T-helper 1 cell (primary cell): ENCODE measurements at places on chromosomes 1 and 21.

DNA sequence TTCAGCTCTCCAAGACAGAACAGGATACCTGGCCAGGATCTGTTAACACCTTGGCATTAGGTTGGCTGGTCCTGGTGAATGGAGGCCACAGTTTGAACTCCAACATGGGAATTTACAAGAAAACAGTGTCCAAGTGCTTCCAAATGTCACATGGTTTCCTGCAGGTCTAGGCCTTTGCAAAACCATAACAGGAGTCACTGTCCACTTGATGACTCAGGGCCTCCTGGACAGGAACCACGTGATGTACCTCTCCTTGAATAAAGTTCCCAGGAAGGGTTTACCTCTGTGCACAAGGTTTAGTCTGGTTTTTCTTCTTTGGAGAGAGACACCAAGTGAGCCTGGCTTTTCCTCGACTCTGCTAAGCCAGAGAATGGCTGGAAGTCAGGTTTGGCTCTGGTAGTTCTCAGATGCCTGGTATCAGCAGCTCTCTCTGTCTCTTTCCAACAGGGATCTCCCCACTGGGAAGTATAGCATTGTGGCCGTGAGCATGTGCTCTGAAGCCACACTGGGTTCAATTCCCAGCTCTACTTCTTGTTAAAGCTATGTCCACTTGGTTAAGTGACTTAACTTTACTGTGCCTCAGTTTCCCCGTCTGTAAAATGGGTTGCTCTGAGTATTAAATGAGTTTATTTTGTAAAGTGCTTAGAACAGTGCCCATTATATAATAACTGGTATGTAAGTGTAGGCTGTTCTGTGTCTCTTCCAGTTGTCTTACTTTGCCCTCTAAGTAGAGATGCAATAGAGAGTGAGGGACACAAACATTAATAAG is 27.3 kb upstream of the TMEM61 start:
- DNase-seq, result no peak

- no peak for DNase-seq
These were observed 11.3 kb upstream of the ADORA1 start for GRCh38 chr1:203116091-203116820.

- no peak for DNase-seq
These were observed 102.8 kb upstream of the COL24A1 start for GRCh38 chr1:86259390-86259789.

DNA sequence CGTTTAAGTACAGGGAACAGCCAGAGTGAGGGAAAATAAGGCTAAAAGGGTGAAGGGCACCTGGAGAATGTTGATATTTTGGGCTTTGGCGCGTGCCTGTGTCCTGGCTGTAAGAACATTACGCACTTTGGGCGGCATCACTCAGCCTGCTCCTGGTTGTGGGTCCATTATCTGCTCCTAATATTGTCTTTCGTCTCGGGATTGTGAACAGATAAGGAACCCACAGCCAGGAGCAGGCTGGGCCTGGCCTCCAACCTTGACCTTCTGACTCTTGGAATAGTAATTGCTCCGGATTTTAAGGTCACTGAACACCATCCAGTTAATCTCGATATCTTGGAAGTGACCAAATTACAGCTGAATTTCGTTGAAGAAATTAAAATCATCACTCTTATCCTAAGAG is 61.9 kb downstream of the TCP10L start:
- no peak for DNase-seq

- DNase-seq, result no peak
These were observed 16.1 kb downstream of the FH start for GRCh38 chr1:241503444-241503843.
